ENCODE measurements at places on chromosomes 13 and 19.

GRCh38 chr19:2115324-2115723 lies 18.6 kb downstream of the IZUMO4 start:
- no peak for DNase-seq

DNA sequence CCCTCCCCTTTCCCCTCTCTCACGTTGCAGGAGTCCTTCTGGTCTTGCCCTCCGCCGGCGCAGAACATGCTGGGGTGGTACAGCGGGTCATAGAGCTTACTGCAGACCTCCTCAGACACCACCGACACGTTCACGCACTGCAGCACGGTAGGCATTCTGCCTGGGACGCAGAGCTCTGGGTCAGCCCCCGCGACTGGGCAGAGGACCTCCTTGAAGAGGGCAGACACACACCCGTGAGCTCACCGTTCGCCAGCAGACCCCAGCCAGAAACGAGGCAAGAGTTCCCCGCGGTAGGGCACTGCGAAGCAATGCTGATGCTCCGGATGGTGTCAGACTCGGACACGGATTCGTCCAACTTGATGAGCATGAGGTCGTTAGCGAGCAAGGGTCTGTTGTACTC lies 2.9 kb downstream of the KLK4 start:
- no peak for DNase-seq

- DNase-seq = no peak
Observed at GRCh38 chr19:41528106-41528505, 47.9 kb upstream of the CEACAM21 start.

GRCh38 chr13:77114271-77114670 lies 87.3 kb upstream of the FBXL3 start:
- DNase-seq = no peak

DNA sequence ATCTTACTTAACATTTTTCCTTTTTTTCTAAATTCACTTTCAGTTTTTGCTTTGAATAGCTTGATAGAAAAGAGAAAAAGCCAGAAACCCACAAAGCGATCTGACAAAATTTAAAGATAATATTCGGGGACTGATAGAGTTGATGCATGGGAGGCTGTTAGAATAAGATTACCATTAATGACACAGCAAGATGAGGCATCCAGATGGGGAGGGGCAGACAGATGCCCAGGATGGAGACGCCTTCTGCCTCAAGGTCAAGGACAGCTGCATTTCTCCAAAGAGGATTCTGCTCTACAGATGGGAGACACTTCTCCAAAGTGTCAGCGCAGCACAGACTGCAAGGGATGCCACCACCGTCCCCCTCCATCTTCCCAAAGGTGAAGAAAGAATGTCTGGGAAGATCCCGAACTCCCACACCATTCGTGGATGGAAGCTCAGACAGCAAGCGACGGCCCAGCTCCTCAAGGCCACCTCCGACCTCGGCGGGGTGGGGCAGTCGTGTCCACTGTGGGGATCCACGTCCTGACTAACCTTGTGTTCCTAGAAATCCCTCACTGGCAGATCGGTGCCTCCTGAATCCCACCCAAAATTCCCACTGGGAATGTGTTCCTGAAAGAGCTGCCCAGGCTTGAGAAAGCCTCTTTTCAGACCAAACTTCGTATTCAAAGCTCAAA lies 32.9 kb downstream of the NAXD start:
- DNase-seq = no peak

DNA sequence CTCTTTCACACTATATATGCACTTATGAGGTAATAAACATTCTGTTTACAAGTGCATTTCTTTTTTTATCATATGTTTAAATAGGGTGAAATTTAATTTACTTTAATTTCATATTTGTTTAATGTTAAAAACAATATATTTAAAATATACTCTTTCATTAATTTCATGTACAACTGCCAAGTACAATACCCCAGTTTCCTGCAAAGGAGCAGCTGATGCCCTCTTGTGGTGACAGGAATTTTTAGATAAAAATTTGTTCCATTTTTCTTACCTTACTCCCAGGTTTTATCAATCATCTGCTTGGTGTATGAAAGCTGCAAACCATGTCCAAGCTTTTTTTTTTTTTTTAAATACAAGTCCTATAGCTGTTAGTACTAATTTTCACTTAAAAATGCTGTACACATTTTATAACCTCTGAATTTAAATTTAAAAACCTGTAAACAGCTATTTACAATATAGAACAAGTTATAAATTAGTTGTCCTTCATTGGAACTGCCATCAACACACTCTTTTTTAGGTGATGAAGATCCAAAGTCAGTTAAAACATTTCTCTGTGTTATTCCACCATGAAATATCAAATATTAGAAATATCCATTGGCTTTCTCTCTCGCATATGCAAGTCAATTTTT lies 4.9 kb downstream of the PCDH20 start:
- DNase-seq = peak; percentile 46

All from brain (organoid and tissue), 16 donors.